ENCODE measurements at places on chromosomes 13 and 19.

DNA sequence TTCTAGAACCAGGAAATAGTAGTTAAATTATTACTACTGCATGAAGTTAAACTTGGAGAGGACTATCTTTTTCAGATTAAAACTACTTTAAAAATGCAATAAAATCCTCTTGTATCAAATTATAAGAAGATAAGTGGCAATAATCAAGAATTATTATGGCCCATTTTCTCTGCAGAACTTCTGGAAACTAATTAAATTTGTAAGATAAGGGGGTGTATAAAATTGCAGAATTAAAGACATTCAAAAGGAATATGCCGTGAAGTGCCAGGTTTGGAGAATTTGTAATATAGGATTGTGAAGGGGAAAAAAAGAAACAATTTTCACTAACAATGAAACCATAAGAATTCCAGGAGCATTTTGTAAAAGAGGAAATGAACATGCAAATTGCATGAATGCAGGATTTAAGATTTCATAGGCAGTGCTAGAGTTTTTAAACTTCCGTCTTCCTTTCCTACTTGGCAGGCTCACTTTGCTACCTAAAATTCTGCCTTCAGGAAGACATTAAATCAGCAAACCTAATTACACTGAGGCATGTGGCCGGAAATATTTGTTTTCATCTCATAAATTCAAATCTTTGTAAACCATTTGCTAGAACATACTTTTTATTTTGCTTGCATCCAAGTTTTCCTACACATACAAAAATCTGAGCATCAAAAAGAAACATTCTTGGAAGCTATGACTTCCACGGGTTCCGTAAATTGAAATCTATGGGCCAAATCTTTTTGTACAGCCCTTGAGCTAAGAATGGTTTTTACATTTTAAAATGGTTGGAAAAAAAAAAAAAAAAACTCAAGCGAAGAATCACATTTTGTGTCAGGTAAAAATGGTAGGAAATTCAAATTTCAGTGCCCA is 166.9 kb downstream of the DCLK1 start:
- DNase-seq = no peak

GRCh38 chr19:4606921-4607678 is 32.2 kb upstream of the TNFAIP8L1 start:
- no peak for DNase-seq

DNA sequence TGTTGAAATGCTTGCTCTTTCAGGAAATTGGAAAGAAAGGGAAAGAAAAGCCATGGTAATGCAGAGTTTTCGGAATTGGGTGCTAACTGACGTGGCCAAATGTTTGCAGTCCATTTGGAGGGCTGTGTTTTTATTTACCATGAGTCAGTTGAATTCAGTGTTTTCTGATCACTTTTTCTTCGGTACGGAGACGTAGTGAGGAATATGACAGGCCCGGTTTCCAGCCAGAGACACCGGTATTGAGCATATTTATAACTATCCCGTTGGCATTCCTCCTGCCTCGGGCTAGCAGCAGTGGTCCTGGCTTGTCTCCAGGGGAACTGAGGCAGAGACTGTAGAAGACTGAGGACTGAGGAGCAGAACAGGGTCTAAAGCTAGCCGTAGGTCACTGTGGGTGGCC is 1.0 kb downstream of the CDC16 start:
- no peak for DNase-seq

DNA sequence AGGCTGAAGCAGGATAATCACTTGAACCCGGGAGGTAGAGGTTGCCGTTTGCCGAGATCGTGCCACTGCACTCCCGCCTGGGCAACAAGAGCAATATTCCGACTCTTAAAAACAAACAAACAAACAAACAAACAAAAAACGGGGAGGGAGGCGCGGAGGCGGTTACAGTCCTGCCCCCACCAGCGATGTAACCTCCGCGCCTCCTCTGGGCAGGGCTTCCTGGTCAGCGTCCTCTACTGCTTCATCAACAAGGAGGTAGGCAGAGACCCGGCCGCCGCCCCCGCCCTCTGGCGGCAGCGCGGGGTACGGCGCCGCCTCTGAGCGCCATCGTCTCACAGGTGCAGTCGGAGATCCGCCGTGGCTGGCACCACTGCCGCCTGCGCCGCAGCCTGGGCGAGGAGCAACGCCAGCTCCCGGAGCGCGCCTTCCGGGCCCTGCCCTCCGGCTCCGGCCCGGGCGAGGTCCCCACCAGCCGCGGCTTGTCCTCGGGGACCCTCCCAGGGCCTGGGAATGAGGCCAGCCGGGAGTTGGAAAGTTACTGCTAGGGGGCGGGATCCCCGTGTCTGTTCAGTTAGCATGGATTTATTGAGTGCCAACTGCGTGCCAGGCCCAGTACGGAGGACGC is 10.2 kb downstream of the SNRPD2 start:
- peak; percentile 88 for DNase-seq

GRCh38 chr19:31831421-31832175 is 482.4 kb upstream of the TSHZ3 start:
- DNase-seq = no peak

GRCh38 chr13:27905650-27906049 is 14.2 kb upstream of the PDX1 start:
- DNase-seq = no peak
